ENCODE measurements at places on chromosomes 16 and 17.

GRCh38 chr16:22194707-22195444 is 11.2 kb upstream of the EEF2K start:
- no peak for DNase-seq

DNA sequence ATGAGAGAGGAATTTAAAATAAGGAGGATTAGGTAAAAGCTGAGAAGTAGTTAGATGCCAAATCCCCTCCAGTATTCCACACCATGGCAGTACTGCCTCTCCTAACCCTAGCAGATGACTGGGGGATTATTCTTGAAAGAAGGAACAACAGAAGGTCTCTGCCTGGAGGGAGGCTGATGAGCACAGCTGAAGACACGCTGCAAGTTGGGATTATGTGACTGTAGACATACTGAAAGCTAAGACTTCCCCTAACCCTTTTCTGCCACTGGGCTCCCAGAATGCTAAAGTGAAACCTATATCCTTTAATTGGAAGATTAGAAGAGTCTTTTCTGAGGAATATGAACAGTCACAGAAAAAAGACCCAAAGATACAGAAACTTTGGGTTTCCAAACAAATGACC is 27.7 kb upstream of the SLC46A1 start:
- no peak for DNase-seq

GRCh38 chr17:661509-661908 is 53.1 kb downstream of the VPS53 start:
- no peak for DNase-seq

DNA sequence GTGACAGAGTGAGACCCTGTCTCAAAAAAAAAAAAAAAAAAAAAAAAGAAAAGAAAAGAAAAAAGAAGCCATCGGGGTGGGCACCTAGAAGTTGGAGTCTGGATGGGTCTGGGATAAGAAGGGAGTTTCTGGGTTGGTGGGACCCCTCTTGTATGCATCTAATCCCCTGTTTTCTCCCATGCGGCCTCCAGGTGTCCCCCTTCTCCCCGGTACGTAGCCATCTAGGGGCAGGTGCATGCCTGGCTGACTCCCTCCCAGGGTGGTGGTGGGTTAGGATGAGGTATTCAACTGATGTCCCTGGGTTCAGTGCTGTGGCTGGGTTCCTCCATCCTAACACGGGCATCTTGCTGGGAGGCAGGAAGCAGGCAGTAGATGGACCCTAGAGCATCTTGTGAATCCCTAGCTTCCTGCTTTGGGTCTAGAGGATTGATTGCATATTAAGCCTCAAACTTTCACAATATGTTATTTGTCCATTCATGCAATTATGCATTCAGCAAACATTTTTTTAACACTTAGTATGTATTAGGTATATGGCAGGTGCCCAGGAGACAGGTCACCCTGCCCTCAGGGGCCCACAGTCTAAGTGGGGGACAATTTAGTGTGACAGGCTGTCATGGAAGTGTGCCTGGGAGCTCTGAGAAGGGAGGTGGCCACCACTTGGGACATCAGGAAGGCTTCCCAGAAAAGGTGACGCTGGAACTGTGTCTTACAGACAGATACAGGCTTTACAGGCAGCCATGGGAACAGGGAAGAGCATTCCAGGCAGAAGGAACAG is 13.1 kb downstream of the FMNL1 start:
- DNase-seq, result no peak

DNA sequence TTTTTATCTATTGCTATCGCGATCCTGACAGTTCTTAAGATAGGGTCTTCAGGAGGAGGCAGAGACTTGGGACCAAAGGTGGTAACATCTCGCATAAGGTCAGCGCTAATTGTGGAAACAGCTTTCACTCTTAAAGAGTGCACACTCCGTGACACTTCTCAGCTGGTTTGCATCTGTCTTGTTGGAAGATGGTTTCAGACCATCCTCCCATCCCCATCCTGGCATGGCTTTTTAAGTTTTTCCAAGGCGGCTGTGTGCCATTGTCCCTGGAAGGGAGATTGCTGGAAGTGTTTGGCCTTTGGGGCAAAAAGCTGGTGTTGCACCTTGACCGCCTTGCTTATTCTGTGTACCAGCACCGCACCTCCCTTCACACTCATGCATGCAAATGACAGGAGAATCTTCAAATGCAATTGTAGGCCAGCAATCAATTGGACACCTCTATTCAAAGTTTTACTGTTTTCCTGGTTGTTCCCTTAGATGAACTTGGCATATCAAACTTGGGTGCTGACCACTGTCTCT is 1.5 kb downstream of the SOCS7 start:
- no peak for DNase-seq

DNA sequence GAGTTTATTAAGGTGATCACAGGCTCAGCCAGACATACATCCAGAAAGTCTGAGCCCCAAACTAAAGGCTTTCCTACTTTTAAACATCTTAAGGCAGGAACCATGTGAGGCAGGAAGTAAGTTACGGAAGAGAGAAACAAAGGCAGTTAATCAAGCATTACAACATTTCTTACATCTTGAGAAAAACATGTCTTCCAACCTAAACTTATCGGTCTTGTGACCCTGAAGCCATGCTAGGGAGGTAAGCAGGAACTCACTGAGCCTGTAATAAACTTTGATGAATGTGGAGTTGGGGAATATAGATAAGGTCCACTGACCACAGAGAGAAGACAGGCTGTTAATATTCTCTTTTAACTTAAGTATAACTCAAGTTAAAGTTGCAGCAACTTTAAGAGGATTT is 3.5 kb upstream of the ACSM3 start:
- no peak for DNase-seq

DNA sequence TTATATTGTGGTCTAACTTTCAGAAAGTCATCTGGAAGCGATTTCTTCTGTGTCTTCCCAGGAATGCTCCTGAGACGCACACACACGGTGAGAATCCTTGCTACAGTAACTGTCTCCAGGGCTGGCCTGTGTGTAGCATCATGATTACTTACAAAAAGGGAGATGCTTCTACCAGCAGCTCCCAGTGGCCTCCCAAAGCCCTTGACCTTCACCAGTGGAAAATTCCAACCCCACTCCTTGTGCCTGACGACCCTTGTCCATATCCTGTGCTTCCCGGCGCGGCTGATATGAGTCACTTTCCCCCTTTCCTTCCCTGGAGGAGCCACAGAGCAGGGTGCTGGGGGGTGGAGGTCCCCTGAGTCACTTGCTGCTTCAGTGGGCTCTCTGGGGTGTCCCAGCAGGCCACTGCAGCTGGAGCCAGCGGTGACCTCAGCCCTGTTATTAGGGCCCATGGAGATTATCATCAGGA is 22.1 kb upstream of the NAT9 start:
- no peak for DNase-seq

- no peak for DNase-seq
Measured at GRCh38 chr17:59827721-59828477, 64.8 kb downstream of the TUBD1 start.

- DNase-seq, result no peak
Measured at GRCh38 chr16:58885528-58886170, 151.5 kb upstream of the GOT2 start.

DNA sequence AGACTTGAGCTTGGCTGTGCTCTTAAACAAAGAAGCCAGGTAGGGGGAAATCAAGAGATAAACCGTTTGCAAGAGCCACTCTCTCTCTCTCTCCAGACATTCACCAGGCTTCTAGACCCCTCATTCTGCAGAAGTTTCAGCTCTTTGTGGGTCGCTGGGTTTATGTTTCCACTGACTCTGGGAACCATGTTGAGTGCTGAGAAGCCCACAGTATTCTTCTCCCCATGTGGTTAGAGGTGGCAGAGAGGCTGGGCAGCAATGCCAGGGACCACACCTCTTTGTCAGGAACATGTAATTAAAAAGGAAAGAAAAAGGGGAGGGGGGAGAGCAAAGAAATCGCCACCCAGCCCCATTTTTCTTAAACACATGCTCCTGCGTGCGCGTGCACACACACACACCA is 154.8 kb upstream of the SOX9 start:
- DNase-seq, result no peak

- no peak for DNase-seq
Measured at GRCh38 chr16:77833921-77834634, 45.7 kb downstream of the VAT1L start.

GRCh38 chr17:19897090-19897837 is 29.5 kb upstream of the ULK2 start:
- DNase-seq, result no peak

DNA sequence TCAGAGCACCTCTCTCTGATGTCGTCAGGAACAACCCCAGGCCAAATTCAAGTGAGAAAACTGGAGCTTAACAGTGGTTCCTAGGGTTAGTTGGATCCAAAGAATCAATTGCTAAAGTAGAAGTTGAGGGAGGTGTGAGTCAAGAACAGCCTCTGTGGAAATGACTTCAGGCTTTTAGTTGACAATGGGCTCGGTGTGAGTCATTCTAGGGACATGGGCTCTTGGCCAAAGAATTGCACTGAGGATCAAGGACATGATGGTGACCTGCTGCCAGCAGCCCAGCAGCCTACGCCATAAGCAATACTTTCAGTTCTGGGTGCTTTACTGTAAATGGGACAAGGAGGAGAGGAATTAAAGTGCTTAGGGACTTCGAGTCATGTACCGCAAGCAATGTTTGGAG is 32.1 kb upstream of the SMURF2 start:
- DNase-seq, result no peak

DNA sequence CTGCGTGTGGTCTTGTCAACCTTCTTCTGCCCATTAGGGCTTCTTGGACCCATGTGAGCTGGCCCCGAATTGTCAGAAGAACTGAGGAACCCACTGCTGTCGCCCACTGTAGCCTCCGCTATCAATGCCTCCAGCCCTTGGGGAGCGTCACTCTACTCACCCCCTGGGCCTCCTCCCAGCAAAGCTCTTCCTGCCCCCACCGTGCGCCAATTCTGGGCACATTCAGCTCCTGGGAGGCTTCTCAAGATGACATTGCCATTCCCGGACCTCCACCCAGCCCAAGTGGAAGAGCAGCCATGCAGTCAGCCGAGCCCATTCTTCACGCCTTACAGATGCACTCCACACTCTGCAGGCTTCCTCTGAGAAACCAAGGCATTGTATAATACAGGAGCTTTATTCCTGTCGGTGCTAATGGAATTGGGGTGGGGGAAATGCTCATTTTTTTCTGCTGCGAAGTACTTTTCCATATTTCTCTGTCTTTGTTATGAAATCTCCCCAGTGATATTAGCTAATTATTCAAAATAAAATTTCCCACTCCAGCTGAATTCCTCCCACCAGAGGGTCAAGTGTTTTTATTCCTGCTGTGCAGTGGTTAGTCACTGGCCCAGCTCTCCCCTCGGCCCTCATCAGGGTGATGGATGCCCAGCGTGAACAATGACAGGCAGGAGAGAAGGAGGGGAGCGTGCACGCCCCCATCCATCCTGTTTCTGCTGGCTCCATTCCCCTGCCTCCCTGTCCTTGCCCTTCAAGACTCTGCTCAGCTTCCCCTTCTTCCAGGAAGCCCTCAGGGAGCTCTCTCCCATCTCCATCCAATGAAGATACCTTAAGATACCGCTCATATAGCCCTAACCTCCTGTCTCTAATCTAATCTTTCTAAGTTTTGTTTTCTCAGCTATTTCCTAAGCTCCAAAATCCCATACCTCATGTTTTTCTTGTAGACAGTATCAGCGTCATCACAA is 87.7 kb downstream of the C16orf95 start:
- no peak for DNase-seq

DNA sequence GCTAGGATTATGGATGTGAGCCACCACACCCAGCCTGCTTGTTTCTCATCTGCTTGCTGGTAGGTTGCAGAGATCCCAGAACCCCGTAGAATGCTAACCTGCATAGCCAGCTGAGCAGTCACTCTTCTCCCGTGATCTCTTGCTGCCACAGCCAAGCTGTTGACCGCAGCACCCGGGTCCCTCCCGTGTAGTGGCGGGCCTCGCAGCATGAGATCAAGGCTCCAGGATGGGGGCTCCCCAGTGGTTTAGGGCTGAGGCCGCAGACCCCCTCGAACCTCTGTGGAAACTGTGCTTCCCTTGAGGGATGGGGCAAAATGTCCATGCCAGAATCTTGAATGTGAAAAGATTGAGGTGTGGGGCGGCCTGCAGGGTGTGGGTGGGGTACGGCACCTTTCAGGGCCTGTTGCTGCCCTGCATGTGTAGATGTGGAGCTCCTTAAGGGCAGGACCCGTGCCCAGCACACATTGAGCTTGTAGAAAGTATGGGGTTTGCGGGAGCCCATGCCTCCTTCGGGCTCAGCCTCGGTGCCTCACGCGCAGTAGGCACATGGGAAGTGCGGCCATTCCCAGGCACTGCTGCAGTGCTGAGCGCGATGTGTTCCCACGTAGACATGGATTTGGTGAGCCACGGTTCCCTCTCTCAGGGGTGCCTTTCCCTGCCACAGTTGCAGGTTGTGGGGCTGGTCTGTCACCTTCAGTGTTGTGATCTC is 99.9 kb downstream of the BANP start:
- no peak for DNase-seq

DNA sequence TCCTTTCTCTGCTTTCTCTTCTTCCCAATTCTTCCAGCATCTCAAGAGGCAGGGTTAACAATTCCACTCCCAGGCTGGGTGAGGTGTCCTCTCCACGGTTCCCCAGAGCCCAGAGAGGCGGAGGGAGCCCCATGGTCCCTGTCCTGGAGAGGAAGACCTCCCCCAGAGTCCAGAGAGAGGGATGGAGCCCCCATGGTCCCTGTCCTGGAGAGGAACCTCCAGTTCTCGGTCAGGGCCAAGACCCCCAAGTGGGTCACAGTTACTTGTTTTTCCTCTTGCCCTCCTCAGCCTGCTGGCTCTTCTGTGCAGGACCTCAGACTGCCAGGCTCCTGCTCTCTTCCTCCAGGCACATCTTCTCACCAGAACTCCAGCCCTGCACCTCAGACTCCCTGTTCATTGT is 135.2 kb downstream of the RPTOR start:
- DNase-seq, result no peak

DNA sequence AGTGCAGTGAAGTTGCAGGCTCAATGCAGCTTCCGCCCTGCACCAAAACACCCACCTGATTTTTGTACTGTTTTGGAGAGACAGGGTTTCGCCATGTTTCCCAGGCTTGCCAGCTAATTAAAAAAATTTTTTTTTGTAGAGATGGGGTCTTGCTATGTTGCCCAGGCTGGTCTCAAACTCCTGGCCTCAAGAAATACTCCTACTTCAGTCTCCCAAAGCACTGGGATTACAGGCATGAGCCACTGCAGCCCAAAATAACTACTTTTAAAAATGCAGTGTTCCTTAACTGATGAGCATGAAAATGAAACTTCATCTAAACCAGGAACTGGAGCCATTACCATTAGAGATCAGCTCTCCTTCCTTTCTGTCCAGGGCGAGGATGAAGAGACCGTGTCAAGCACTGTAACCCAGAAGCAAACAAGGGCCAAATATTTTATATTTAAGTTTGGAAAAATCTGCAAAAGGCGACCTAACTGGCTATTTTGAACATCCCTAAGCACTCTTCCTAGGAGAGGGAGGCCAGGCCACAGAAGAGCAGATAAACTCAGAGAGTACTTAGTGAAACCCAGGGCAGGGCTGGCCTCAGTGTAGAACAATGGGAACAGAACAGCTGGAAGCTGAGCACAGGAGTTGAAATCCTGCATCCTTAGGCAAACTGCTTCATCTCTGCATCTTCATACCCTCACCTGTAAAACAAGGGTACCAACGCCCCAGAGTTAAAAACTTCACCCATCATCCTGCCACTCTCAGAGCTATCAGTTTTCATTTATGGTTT is 24.0 kb downstream of the CREBBP start:
- DNase-seq, result no peak

GRCh38 chr16:17342031-17342430 is 128.7 kb downstream of the XYLT1 start:
- no peak for DNase-seq

- no peak for DNase-seq
Measured at GRCh38 chr16:31201582-31202413, 762 bp downstream of the PYCARD start.
